ENCODE measurements at places on chromosomes 2 and 18. TPM values are rescaled to one million over a fixed set of nuclear protein-coding genes. Genes with fewer than 3 reads are reported as not detected.

The EMX1 gene
- not detected for total RNA-seq

The CD8B2 gene
- total RNA-seq = not detected

DNA sequence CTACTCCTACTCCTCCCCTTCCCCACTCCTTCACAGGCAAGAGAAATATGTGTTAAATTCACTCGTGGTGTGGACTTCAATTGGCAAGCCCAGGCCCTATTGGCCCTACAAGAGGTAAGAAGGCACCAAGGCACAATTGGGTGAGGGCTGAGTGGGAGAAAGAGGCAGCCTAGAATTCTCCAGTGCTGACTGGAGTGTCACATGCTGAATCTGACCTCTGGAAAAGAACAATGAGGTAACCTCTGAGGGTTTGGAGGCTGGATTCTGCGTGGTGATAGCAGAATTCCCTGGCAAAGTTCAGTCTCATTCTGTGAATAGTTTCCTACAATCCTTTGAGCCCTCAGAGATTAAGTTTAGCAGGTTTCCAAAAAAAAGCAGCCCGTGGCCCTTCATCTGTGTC, 6.9 kb downstream of the CENPA start:
- no peak overlapping the region for H3K27ac ChIP-seq
- no peaks in the 10 kb centered on the region for H3K27me3 ChIP-seq

The COL6A3 gene
- not detected for total RNA-seq

- H3K4me3 ChIP-seq = no peak overlapping the region
- peak overlapping the region; percentile 83 for H3K27ac ChIP-seq
- H3K4me1 ChIP-seq = peaks cover 28% of the 10 kb centered on the region
- H3K36me3 ChIP-seq = no peaks in the 10 kb centered on the region
- DNase-seq = peak; percentile 97
- no peaks in the 10 kb centered on the region for H3K27me3 ChIP-seq
Observed at GRCh38 chr2:134683561-134684112, 35.2 kb downstream of the TMEM163 start.

The MGAT4A gene
- total RNA-seq = 42.2 TPM

- no peaks in the 10 kb centered on the region for H3K4me1 ChIP-seq
- no peaks in the 10 kb centered on the region for H3K36me3 ChIP-seq
- no peak overlapping the region for H3K4me3 ChIP-seq
- no peak overlapping the region for H3K27ac ChIP-seq
Observed at GRCh38 chr2:110973262-110973661, 147.5 kb upstream of the BCL2L11 start.

DNA sequence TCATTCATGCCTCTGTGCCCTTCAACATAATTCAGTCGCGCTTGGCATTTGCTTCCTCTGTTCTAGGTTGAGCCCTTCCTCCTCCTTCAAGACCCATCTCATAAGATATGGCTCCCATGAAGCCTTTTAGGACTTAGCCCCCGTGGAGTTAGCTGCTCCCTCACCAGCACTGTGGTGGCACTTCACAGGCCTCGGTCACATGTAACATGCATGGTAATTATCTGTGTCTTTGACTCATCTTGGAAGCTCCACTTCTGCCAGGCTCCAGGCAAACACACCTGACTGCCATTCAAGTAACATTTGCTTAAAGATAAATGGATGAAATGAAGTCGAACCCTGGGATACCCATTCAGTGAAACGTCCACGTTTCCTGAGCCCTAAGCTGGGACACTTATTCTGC, 484.7 kb downstream of the EIPR1 start:
- H3K36me3 ChIP-seq = no peaks in the 10 kb centered on the region
- no peak for DNase-seq
- H3K27me3 ChIP-seq = no peaks in the 10 kb centered on the region
- no peaks in the 10 kb centered on the region for H3K4me1 ChIP-seq
- no peak overlapping the region for H3K27ac ChIP-seq
